ENCODE measurements at places on chromosomes 6 and 20.

DNA sequence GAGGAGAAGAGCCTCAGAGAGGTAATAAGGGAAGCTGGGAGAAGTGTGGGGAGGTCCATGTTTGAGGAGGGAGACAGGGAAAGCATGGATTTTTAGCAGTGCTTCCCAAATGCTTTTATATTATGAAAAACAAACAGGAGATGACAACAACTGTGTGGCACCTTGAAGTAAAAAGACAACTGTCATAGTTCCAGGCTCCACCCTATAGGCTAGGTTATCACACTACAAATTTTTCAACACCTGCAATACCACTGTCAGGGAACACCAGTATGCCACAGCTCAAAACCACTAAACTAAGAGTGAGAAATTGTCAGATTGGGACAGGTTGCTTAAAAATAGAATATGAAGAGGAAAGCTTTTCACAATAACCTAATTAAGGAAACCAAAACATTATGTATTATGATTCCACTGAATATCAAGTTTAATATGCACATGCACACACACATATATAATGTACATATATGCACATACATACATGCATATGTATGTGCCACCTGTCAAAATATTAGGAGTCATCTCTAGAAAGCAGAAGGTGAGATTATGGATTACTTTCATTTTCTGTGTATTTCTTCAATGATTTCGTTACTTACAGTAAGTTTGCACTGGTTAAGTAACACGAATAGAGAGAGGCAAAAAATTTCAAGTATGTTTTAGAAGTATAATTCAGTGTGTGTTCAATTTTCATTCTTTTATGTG, 261.2 kb downstream of the PTPRK start:
- DNase-seq, result peak; percentile 38

- DNase-seq, result no peak
These were observed 13.4 kb upstream of the GHRH start for GRCh38 chr20:37274851-37275524.

- no peak for DNase-seq
These were observed 40.6 kb downstream of the DTNBP1 start for GRCh38 chr6:15622045-15622740.

GRCh38 chr6:87938287-87938686, 109.4 kb upstream of the SPACA1 start:
- DNase-seq, result no peak

- no peak for DNase-seq
These were observed 196.6 kb downstream of the UST start for GRCh38 chr6:148943451-148943850.

DNA sequence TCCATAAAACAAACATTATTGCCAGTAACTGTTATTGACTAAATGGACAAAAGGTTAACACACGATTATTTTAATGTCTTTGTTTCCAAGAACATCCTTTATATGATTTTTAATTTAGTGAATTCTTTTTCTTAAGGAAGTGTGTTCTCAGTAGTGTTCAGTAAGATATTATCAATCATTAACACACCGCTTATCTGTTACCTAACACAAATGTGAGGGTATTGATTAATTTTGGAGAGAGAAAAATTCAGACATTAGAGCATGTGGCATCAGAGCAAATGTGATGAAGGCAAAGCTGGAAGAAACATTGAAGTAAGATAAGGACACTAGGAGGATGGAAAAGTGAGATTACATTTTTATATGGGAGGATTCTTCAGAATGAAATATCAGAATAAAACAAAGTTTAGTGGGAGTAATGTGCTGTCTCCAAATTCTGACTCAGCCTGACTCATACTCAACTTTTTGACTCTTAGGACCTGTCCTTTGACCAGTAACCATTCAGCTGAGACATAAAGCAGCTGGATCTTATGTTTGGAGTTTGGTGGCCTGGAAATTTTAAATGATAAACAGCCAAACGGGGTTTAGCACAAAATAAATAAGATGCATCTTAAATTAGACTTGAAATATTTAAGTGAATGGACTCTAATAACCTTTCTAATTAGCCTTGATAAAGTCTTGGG, 348.6 kb downstream of the CD109 start:
- no peak for DNase-seq

DNA sequence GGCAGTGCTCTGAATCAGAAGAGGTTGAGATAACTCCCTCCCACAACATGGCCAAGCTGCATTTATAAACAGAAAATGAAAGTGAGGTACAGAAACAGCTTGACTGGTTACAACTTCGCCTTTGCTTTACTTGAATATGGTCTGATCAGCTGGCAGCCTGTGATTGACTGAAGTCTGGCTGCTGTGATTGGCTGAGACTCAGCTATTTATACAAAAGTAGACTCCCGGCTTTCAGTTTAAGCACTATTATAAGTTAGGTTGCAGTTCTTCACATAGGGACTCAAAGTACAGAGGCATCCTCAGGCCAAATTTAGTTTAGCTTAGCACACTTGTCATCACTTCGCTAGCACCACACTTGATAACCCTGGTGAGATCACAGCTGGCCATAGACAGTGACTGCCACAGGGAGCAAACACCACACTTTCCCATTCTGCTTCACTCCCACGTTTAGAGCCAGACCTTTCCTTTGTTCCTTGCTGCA, 362.6 kb downstream of the EPM2A start:
- peak; percentile 70 for DNase-seq

DNA sequence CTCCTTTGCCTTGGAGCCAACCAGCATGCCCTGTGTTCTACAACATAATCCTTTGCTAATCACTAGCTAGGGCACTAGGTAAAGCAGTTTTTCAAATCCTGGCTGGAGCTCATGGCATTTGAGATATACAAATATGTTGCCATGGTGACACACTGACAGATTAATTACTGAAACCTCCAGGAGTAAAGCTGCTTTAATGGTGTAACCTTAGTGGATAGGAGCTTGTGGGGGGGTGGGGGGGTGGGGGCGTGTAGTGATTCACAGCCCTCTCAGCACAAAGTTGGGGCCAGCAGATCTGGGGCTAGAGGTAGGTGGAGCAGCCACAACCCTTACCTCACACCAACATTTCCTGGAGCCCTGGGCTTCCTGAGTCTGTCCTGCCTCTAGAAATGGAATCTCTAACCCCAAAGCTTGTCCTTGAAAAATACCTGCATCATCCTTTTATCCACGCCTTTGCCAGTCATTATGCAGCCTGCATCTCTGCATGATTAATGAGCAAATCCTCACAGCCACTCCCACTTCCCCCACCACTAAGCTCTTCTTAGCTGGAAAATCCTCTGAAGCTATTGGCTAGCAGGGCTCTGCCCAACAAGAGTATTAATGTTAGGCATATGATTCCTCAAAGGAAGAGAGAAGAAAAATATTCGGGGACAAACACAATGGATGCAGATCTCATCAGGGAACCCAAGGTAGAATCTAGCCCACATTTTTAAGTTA, 84.5 kb upstream of the PRND start:
- DNase-seq, result no peak

Measured in CD4-positive, alpha-beta T cell treated with Interleukin-17A for 1 hour (primary cell).